Stimulated activated CD4-positive, alpha-beta T cell treated with anti-CD3 and anti-CD28 coated beads, Interleukin-12 subunit alpha, Interleukin-12 subunit beta, amount 100 ng/mL, for 24 hours (primary cell): ENCODE measurements at places on chromosomes 7 and 10.

GRCh38 chr10:35751347-35751746, 109.3 kb upstream of the FZD8 start:
- DNase-seq, result no peak

- no peak for DNase-seq
Measured at GRCh38 chr10:21514818-21515351, 10.6 kb downstream of the SKIDA1 start.

DNA sequence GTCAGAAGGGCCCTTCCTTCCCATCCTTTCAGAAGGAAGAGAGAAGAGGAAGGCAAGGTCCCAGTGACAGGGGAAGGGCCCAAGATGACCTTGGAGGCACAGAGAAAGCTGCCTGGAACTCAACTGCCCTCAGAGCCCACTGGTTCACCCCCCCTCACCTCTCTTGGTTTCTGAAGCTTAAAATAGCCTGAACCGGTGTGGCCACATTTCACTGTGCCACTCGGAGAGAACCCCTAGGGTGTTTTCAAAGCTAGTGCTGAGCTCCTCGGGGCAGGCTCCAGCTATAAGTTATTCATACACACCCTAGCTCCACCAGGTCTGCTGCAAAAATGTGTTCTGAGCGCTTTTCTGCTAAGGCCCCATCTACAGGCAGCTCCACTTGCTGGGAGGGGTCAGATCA, 60.9 kb upstream of the ADRB1 start:
- DNase-seq, result no peak

GRCh38 chr7:68205826-68206225, 1209.2 kb downstream of the TYW1 start:
- DNase-seq, result no peak

DNA sequence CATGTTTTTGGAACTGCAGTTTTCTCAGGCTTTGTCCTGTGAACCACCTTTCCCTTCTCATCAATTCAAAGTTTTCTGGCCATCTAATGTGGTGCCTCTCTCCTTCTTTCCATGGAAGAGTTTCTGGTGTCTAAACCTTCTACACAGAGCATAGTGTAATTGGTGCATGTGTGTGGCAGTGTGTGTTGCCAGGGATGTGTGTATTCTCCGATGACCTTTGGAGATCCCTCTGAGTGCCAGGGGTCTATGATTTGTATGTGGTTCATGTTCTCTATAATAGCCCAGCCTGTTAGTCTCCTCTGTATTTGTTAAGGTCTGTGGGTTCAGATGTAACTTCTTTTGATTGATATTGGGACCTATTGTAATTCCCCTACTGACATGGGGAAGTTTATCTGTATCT, 1.5 kb downstream of the TAS2R60 start:
- DNase-seq, result no peak

- DNase-seq, result no peak
Measured at GRCh38 chr7:155257482-155258225, 40.0 kb upstream of the INSIG1 start.

DNA sequence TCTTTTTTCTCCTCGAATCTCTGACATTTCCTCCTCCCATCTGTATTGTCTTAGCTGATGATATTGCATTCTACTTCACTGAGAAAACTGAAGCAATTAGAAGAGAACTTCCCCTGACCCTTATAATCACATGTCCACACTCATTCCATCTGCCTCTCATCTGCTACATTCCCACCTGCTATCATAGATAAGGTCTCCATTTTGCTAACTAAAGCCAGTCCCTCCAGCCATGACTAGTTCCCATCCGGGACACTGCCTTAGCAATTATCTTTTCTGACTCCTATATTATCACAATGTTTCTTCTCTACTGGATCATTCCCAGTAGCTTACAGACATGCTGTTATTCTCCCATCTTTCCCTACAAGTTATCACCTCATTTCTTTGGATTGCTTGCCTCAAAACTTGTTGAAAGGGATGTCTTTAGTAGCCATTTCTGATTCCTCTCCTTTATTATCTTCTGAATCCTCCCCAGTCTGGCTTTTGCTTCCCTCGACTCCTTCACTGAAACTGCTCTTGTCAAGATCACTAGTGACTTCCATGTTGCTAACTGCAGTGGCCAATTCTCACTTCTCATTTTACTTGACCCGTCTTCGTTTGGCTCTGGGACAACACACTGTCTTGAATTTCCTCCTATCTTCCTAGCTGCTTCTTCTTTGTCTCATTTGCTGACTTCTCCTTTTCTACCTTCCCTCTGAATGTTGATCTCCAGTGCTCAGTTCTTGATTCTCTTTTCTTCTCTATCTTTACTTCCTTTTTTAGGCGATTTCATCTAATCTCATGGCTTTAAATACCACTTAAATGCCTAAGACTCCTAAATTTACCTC, 35.9 kb downstream of the FZD1 start:
- no peak for DNase-seq

DNA sequence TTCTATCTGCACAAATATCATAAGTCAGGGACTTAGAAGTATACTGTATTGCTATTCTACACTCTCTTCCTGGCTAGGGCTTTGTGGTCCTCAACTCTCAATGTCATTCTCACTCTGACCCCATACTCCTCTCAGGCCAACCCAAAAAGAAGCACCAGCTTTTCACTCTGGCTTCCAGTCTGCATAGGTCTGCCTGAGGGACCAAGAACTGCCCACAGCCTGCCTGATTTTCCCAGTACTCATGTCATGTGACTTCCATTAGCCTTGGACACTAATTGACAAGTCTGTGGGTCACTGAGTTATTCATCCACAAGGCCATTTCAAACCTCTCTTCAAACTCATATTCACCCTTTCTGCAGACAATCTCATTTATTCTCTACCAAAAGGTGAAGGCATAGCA, 19.8 kb downstream of the PMPCB start:
- DNase-seq, result no peak

DNA sequence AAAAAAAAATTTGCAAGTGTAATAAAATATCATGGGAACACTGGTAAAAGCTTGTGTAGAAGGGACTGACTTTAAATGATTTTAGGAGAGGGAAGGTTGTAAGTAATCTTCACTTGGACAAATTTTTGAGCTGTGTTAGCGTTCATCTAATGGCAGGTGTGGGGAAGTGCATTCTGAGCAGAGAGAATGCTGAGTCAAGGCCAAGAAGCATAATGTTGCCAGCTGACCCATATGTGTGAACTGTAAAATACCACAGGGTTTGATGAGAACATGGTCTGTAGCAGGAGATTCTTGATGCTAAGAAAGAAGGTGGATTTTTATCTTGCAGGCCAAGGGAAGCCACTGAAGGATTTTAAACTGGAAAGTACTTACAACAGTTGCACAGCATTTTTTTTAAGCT, 98.2 kb upstream of the ZNF32 start:
- no peak for DNase-seq

GRCh38 chr7:20395511-20395910, 64.8 kb downstream of the ITGB8 start:
- no peak for DNase-seq

DNA sequence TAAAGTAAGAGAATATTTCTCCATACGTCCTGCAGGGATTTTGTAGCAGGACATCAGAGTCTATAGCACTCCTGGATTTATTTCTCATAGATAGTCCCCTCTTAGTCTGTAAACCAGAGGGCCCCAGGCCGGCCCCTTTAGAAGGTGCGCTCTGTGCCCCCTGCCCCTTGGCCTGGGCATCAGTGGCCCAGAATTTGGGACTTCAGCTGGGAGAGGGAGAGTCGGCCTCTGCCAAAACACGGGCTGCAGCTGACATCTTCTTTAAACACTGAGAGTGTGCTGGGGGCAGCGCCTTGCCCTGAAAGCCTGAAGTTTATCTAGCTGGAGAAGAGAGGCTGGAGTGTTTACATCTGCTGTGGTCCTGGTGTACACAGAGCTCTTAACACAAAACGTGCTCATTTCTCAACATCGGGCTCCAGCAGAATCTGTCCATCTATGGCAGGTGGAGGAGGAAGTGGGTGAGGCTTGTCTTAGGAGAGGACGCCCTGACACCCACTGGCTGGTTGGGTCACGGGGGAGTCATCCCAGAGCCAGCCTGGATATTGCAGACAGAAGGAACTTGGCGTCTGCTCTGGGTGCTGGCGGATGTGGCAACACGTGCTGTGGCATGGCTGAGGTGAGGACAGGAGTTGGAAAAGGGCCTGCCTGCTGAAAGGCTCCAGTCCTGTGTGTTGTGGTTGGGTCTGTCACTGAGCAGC, 5.0 kb upstream of the TACR2 start:
- no peak for DNase-seq

DNA sequence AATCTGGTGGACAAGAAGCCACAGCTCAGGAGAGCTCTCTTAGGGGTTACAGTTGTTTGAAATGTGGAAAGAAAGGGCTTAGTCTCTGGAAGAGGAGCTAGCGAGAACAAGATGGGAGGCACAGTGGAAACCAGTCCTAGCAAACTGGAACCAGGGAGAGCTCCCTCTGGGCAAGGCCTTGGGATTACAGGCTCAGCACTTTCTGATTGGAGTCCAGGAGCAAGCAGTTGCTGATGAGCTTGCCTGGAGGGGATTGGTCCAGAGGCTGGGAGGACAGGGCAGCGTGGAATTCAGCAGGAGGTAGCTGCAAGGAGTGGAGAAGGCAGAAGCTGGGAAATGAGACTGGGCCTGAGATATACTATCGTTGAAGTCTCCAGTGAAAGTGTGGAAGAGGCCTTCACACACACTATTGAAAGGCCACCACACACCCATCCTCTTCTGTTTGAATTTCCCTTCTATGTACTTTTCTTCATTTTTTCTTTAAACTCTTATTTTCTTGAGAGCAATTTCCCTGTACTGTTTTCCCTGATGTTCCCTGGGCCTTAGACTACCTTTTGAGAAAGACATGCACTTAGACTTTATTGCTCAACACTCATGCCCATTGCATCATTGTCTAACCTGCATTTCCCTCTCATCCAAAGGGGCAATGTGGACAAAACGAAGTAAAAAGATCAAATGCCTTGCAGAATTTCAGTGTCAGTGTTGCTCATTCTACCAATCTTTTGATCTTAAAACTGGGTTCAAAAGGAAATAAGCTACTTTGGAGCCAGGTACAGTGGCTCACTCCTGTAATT, 57.8 kb upstream of the LANCL2 start:
- no peak for DNase-seq

GRCh38 chr7:32905175-32905662, 13.7 kb upstream of the KBTBD2 start:
- DNase-seq, result peak; percentile 48

DNA sequence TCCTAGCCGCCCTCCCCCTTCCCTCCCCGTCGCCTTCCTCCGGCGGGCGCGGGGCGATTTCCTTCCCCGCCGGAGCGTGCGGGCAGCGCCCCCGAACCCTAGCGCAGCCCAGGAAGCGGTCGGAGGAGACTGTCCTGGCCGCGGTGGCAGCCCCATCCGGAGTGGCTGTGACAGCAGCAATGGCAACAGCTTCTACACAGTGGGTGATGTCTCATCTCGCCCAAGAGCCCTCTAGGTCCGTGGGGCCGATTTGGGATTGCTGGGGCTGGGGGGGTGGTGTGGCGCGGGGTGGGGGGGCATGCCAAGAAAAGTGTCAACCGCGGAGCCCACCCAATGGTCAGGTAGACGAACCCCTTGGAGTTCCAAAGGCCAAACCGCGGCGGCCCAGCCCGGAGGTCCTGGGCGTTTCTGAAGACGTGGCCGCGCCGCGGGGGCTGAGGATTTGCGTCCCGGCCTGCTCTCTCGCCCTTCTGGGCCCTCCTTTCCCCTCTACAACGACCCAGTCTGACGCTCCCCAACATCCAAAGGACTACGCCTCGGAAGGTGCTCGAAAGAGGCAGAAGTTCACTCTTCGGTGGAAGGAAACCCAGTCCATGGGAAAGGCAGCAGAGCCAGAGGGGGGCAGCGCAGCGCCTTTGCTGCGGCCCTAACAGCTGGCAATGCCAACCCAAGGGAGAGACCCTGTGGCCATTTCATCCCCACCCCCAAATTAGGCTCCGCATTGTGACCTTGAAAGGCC, 603 bp upstream of the TWIST1 start:
- DNase-seq, result no peak

DNA sequence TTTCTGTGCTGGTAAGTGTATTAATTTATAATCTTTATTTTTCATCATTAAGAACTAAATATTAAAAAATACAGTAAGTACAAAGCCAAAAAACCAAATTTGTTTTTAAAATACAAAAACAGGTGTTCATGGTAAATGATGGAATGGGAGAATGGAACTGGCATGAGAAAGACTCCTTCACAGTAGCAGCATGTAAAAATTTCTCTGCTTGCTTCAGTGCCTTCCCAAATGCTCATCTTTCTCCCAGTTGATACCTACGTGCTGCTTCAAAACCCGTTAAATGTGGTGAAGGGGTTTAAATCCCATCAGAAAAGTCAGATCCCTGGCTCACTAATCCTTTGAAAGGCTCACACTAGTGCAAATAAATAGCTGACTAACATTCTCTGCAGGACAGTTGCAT, 4.2 kb downstream of the RNF133 start:
- DNase-seq, result no peak

DNA sequence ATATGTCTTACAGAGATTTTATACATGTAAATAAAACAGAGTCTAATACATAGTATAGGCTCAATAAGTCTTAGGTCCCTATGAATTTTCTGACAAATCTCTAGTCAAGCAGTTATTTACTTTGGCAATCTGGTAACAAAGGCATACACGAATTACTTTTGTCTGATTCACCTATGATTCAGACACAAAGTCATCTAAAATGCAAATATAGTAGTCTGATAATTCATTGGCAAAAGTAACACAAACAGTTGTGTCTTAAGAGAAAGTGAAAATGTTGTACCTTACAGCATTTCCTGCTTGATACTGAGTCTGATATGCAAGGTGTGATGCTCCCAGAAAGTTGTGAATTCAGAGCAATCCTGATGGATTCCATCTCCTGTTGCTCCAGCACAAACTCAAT, 209.4 kb upstream of the PRSS1 start:
- no peak for DNase-seq

GRCh38 chr7:5450549-5451327, 27.1 kb upstream of the TNRC18 start:
- DNase-seq, result no peak

GRCh38 chr10:79082035-79082373, 13.2 kb downstream of the ZMIZ1 start:
- DNase-seq, result no peak

DNA sequence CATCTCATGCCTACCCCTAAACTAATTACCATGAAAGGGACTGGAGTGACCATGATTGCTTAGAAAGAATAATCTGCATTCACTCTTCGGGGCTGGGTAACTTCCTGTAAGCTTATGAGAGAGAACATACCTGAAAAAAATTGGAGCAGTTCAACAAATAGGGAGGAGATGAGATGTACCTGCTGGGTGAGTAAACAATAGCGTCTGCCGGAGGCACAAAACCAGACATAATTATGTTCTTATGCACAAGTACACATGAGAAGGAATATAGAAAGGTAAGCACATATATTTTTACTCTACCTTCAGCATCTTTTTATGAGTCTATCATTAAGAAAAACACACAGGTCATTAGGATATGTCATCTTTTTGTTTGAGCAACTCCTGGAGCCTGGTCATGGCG, 224.6 kb upstream of the FERD3L start:
- DNase-seq, result no peak

GRCh38 chr10:14815681-14816080, 22.2 kb downstream of the CDNF start:
- DNase-seq, result no peak

GRCh38 chr7:1922870-1923236, 252.8 kb downstream of the ELFN1 start:
- no peak for DNase-seq
